ENCODE measurements at places on chromosomes 7 and 10.
A peak's percentile ranks its signal among the peaks of the same experiment; 100 is the strongest.

DNA sequence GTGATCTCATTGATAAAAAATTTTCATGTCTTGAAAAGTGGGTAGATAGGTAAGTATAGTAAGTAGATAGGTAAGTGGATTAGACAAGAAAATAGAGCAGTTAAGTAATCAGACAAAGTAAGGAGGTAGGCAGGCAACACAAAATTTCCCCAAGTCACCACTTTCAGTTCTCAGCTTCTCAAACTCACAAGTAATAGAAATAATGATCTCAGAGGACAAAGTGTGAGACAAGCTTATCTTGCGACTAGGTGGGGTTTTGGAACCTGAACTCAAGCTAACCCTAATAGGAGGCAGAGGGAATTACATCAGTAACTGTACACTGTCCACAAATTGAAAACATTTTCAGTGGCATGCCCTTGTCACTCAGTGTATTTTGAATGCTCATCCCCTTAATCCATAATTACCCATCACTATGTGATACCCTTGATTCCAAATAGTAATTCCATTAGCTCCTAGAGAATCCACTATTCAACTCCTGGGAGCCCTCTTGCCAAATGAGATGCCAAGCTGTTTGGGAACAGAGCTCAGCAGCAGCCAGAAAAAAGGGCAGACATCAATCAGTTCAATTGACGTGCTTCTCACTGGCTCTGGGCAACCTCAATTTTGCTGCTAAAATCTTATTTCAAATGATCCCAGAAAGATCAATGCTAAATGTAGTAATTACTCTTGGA is 703.2 kb downstream of the XPNPEP1 start:
- DNase-seq = no peak

DNA sequence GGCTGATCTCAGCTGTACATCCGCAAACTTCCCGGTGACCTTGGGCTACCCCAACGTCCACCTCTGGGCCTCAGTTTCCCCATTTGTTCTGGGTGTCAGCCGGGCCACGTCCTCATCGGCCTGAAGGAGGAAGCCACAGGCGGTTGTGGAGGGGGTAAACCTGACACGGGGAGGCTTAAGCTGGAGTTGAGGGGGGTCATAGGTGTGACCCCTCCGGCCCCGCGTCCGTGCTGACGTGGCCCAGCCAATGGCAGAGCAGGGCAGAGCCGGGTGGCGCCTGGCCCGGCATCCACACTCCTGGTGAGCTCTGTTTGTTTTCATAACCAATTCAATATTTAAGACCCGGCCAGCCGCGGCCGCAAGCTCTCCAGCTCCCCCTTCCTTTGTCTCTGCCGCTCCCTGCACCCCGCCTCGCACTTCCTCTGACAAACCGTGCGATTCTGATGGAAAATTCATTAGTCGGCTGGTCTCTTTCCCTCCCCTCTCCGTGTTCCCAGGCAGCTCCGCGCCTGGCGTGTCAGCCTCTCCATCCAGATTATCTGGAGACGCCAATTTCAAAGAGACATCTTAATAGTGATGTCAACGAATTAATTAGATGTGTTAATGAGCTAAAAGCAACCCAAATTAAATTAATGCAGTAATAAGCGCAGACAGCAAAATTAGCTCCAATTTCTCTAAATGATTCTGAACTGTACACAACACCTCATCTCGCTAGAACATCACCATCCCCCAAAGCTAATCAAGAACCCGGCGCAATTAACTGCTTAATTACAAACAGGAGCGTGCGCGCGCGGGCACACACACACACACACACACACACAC is 55.4 kb downstream of the MICALL2 start:
- DNase-seq = peak; percentile 77

GRCh38 chr7:141551094-141551781 is at the start of gene AGK:
Gene AGK (plus strand): TSS chr7:141551410. CDS start chr7:141555467, 4,057 bp downstream.
- peak; percentile 69 for DNase-seq

DNA sequence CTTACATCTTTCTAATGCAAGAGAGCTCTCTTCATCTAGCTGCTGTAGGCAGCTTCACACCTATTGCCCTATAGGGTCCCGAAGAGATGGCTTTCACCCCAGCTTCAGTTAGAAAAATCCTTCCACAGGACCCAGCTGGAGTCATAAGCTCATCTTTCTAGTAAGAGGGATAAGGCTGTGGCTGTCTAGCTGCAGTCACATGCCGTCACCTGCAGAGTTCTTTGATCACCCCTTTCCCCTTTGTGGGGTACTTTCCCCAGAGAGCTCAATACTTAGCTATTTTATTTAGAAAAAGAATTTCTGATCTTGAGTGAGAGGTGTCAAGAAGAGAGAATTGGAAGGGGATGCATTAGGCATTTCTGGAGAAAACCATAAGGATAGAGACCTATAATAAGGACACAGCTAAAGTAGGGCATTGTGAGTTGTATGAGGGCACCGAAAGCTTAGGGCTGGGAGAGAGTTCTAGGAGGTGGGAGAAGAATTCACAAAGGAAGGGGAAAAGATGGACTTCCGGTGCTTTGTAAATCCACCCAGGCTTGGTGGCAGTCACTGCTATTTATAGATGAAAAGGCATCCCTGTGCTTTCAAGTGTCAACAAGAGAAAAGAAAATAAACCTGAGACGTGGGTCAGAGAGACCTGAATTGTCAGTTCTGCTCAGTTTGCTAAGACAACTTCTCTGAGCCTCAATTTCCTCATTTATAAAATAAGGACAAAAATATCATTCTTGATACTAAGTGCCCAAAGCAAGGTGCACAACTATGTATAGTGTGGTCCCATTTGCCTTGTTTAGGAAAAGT is 11.1 kb upstream of the ST8SIA6 start:
- DNase-seq = no peak

GRCh38 chr7:66083677-66084076 is 8.1 kb downstream of the ASL start:
- DNase-seq = no peak
